NCI-H226 (cell line): ENCODE measurements at places on chromosomes 7 and 10.
A peak's percentile ranks its signal among the peaks of the same experiment; 100 is the strongest.

DNA sequence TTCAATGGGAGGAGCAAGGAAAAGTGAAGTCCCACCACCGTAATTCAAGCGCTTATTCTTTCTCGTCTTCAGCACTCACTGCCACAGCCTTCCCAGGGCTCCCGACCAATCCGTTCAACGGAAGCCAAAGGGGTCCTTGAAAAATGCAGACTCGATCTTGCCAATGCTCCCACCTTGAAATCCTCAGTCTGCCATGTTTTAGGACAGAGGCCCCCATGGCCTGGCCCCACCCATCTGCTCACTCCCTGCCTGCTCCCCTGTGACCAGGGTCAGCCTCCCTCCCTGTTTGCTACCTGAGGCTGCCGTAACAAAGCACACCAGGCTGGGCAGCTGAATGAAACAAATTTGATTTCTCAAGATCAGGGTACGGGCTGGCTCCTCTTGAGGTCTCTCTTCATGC, 3.0 kb upstream of the DNAAF5 start:
- DNase-seq = no peak

DNA sequence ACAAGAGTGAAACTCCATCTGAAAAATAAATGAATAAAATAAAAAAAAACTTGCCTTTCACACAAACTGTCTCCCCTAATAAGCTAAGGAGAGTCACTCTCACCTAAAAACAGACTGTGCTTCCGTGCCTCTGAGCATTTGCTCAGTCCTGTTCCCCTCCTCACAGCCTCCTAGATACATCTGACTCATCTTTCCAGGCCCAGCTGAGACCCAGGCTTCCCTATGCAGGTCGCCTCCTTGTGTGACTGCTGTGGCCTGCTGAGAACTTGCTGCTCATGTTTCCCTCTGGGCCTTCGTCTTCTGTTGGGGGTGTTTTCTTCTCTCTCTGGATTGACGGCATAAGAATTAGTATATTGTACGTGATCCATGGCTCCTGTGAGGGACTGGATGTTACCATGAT, 777.7 kb downstream of the LRMDA start:
- no peak for DNase-seq

GRCh38 chr10:124923684-124924083, 18.2 kb upstream of the ZRANB1 start:
- no peak for DNase-seq

GRCh38 chr10:21943633-21944265, 59.8 kb downstream of the DNAJC1 start:
- no peak for DNase-seq

DNA sequence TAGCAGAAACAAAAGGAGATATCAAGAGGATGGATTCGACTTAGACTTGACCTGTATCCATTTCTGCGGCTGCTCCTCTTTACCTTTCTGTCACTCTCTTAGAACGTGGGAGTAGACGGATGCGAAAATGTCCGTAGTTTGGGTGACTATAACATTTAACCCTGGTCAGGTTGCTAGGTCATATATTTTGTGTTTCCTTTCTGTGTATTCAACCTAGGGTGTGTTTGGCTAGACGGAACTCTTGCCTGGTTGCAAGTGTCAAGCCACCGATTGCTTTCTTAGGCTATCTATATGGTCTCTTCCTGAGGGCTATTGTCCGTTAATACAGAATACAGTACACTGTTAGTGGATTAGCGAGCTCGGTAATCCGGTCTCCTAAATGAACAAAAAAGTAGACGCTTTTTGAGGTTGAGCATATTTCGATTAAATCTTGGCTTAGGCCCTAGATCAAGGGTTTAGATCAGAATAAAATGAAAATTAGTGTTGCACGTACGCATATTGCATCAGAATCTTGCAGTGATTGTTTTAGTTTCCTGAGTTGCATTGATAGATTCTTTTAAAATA, 1.2 kb downstream of the PTEN start:
- no peak for DNase-seq

- DNase-seq = no peak
Observed at GRCh38 chr7:23469150-23469960, 936 bp downstream of the IGF2BP3 start.

- no peak for DNase-seq
Observed at GRCh38 chr10:130938051-130938450, 373.5 kb downstream of the TCERG1L start.

DNA sequence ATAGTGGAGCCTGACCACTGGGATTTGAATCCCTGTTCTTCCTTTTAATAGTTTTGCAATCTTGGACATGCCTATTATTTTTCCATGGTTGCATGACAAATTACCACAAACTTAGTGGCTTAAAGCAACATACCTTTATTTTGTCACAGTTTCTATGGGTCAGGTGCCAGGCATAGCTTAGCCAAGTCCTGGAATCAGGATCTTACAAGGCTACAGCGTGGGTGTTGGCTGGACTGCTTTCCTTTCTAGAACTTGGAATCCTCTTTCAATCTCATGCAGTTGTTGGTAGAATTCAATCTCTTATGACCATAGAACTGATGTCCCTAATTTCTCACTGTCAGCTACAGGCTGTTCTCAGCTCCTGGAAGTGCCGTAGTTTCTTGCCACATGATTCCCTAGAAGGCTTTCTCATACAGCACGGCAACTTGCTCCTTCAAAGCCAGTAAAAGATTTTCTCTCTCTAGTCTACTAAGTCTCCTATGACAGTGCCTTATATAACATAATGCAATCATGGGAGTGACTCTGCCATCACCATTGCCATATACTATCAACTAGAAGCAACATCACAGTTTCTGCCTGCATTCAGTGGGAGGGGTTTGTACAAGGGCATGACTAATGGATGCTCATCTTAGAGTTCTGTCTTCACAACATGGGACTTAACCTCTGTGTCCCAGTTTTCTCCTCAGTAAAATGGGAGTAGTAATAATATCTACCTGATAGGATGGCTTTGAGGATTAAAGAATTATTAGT, 243.4 kb upstream of the FZD1 start:
- DNase-seq = no peak

DNA sequence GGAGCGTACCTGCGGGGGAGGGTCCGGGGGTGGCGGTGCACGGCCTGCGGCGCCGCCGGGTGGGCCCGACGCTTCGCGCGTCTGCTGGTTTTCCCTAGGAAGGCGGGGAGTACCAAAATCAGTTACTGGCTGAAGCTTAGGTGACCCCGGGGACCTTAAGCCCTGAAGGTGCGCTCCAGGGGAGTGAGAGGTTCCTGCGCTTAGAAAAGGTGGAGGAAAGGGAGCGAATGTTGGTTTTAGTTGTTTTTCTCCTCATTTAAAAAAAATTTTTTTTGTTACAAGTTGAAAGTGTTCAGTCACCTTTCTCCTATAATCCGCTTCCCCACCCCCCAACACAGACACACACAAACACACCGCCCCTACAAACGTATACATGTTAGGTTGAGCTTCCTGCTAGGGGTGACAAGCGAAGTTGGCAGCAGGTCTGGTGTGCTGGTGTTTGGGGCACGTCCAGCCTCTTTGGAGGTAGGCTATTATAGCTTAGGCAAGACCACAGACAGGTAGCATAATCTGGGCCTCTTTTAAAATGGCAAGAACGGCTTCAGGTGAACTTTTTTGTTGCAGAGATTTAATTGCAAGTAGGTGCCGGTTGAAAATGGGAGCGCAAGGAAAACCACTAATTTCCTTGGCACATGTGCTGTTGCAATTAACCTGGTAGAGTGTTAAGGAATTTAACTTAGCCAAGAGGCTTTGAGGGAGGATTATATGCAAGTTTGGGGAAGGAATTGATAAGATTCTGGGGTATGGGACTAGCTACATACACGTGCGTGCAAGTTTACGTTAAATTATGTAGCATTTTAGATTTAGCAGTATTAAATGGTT, 945 bp downstream of the ADD3 start:
- DNase-seq = no peak

DNA sequence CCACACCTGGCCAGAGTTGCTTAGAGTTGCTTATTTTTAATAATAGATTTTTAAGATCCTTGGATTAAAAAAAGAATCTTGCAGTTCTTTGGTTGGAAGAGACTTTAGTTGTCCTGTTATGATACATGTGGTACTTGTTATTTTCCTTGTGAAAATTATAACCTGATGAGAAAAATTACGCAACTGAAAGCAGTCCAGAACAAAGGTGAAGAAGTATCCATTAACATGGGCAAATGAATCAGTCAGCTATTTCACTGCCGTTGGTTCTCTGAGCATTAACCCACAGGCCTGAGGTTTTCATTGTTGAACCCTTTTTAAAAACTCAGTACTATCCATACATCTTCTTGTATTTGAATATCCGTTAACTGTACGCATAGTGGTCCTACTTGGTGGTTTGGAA, 68.2 kb downstream of the GALNT11 start:
- no peak for DNase-seq

DNA sequence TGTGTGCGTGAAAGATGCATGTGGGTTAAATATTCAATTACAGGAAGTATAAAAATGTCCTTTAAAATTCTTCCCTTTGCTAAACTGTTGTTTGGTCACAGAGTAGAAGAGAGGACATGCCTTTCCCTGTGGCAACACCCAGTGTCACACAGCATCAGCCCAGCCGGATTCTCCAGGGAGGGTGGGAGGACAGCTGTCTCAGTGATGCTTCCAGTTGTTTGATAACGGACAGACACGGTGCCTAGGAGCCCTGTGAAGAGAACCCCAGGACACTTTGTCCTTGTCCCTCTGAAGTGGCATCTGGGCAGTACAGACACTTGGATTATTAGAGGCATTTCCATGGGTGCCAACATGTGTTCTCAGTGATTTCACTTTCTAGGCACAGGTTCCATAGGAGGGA, 306.6 kb upstream of the LRGUK start:
- no peak for DNase-seq

DNA sequence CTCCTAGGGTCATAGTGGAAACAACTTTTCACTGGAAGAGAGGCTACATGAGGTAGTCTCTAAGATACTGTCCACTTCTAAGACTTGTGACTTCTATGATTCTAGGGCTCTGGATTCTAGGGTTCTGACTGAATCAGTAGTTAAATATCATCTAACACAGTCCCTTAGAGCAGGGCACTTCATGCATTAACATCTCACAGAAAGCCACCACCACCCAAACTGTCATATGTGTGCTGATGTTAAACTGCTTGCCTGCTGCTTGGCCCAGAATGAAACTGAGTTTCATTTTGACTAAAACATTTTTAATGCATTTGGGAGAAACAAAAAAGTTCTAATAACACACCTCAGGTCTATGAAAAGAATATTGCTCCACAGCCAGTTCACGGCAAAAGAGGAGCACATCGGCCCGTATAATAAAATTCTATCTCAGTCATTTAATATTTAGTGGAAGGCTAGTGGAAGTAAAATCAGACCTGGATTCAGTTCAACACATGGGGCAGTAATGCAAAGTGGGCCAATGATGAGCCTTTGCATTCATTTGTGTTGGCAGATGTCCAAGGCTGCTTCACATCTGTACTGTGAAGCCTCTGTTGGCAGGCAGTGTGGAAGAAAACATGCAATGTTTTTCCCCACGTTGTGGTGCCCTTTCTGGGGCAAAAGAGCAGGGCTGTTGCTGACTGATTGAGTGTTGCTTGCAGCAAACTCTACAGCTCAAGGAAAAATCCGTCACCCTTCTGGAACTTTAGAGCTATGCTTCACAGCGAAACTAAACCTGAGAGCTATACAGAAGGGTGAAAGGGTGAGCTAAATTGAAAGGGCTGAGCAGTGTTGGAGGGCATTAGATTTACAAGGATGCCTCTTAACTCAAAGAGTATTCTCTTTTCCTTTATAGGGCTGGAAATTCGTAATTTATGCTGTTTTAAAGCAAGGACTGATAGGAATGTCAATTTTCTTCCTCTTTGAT, 33.5 kb upstream of the AUTS2 start:
- peak; percentile 10 for DNase-seq

DNA sequence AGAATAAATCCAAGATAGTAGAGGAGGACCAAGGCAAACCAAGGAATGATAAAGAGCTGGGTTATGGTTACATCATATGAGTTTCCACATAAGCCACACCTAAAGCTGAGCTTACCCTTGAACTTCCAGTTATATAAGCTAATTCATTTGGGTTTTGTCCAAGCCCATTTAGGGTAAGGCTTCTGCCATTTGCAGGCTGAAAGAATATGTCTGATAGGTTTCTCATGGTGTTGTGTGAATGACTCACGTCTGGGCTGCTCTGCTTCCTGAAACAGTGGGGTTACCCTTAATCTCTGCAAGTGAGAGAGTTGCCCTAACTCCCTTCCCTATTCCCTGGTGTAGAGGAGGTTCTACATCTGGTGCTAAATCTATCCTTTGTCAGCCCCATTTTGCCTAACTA, 60.8 kb downstream of the PTTG1IP2 start:
- peak; percentile 83 for DNase-seq

DNA sequence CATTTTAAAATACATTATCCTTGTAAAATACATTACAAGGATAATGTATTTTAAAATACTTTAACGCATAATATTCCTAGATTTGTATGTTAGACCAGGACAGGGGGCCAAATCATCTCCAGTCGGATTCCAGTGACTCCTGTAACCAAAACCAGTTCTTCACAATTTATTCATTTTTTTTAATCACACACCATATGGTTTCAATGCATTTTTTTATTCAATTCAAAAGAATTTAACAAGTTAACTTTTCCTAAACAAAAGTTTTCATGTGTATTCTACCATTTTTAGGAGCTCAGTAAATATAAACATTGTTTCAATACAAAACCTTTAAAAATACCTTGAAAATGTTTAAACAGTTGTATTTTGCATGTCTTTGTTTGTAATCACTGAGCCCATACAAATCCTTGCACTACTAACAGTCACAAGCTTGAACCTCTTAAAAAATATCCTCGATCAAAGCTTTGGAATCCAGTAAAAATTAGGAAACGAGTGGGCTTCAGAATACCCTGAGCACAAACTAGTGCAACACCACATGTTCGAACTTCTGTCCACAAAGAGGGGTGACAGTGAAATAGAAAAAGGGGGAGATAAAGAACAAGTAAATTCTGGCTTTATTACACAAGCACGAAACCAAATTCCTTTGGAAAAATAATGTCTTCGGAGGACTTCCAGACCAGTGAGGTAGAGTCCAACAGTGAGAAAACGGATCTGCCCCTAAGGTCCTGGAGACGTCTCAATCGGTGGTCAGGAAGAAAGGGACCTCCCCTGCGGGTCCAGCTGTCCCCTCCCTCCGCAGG, 1.6 kb downstream of the CCDC71L start:
- no peak for DNase-seq

DNA sequence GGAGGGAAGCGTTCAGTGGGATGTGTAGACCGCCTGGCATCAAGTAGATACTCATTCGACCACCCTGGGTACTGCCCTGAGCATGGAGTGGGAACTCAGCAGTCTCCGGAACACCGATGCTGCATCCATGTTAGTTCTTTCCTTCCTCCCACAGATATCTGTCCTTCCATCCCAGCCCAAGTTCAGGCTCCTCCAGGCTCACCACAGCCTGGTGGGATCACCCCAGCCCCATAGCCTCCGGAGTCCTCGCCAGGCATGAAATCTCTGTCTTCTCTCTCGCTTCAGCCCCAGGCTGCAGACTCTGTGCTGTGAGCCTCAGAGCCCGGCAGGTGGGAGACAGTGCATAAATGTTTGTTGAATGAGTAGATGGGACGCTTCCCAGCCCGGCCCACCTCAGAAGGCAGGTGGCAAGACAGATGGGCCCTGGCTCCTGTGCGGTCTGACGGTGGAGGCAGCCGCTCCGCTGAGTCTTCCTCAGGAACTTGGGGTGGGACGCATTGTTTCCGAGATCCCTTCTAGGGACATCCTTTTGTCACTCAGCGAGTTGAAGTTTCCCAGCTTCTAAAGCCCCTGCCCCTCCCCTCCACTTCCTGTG, 42.9 kb downstream of the ELFN1 start:
- DNase-seq = no peak
